ENCODE measurements at places on chromosomes 1 and 21. TPM values are rescaled to one million over a fixed set of nuclear protein-coding genes. Genes with fewer than 3 reads are reported as not detected.

DNA sequence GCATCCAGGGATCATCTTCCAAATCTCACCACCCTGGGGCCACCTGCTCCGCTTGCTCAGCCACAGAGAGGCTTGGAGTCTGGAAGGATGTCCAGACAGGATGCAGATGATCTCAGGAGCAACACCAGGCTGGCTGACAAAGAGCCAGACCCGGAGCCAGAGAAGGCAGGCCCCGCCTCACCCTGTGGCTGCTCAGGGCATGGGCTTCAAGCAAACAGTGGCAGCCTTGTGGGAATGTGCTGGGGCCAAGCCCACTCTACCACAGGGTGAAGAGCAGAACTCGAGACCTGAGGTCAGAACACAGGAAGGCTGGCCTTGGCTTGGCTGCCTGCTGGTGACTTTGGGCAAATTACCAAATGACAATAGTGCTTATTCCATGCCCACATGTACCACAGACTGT lies 45.5 kb downstream of the MRPL37 start:
- peak; percentile 17 for DNase-seq

The SNX7 gene
- 62.8 TPM for total RNA-seq

DNA sequence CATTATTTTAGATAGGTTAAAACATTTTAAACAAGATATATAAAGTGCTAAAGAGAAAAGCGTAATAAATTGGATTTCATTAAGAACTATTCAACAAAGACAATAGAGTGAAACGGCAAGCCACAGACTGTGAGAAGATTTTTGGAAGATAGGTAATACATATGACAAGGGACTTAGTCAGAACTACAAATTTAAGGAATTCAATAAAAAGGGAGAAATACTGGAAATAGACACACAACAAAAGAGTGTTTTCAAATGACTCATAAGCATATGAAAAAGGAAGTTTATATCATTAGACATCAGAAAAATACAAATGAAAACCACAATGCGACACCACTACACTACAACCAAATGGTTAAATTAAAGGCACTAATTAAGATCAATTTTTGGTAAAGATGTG lies 90.5 kb downstream of the GDAP2 start:
- DNase-seq = peak; percentile 86

The SLC37A1 gene
- total RNA-seq = 1.7 TPM

DNA sequence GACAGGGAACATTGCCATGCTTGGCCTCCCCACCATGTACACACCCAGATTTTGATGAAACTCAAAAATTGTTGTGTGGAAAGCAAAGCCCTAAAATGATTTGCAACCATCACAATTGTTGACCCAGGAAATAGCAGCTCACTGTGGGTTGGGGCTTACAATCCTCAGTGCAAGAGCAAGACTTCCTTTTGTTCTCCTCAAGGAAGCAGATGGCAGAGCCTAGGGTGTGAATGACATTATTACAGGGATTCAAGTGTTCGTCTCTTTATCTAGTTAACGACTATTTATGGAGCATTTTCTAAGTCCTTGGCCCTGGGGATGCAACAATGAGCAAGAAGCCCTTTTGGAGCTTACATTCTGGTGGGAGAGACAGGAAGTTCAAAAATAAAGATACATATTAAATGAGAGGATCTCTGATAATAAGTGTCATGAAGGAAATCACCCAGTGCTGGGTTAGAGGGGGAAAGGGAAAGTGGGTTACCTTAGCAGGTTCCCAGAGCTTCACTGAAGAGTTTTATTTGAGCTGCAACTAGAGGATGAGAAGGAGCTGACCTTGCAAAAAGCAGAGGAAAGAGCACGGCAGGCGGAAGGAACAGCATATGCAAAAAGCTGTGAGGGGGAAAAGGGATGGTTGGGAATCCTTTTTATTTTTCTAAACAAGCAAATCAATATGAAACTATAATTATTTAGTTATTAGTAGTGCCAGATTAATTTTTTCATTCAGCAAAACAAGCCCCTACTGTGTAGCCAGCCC lies 38.5 kb upstream of the ID3 start:
- DNase-seq = no peak

GRCh38 chr1:145720556-145720877 lies 1.2 kb downstream of the CD160 start:
- peak; percentile 98 for DNase-seq

- DNase-seq = no peak
Observed at GRCh38 chr1:10676963-10677362, 119.5 kb downstream of the CASZ1 start.

- no peak for DNase-seq
Observed at GRCh38 chr1:168054117-168054516, 82.6 kb downstream of the GPR161 start.

The ABCD3 gene
- 73.5 TPM for total RNA-seq

The CFAP141 gene
- total RNA-seq = not detected

DNA sequence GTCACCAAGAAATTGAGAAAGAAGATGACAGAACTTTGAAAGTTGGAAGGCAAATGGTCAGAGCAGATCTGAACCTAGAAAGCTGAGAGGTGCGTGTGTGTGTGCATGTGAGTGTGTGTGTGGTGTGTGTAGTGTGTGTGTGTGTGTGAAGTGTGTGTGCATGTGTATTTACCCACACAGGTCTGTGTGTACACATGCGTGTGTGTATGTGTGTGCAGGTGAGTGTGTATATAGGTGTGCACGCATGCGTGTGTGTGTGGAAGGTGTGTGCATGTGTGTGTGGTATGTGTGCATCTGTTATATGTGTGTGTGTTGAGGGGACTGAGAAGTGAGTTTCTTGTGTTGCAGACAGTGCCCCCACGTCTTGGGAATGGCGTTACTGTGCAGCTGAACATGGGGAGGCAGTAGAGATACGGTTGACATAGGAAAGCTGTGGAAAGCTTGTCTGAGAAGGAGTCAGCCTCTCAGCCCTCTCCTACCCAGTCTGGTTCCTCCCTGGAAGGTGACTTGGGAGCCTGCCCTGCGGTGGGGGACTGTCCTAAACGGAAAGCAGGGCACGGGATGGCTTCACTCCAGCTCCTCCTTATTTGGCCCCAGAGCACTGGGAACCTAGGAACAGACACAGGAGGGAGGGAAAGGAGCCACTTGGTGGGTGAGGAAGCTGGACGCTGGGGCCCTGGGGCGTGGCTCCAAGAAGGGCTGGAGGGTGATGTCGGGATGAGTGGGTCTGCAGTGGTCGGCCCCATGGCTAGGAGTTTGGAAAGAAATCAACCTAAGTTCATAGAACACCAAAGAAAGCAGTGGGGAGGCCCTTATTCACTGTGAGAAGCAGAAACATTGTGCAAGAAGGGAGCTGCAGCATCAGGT lies 97.2 kb downstream of the PCBP3 start:
- DNase-seq = no peak

The CFAP45 gene
- 0.20 TPM for total RNA-seq

The HAO2 gene
- not detected for total RNA-seq

The AADACL3 gene
- total RNA-seq = not detected

- no peak for DNase-seq
Observed at GRCh38 chr1:87956750-87957149, 628.1 kb downstream of the LMO4 start.

DNA sequence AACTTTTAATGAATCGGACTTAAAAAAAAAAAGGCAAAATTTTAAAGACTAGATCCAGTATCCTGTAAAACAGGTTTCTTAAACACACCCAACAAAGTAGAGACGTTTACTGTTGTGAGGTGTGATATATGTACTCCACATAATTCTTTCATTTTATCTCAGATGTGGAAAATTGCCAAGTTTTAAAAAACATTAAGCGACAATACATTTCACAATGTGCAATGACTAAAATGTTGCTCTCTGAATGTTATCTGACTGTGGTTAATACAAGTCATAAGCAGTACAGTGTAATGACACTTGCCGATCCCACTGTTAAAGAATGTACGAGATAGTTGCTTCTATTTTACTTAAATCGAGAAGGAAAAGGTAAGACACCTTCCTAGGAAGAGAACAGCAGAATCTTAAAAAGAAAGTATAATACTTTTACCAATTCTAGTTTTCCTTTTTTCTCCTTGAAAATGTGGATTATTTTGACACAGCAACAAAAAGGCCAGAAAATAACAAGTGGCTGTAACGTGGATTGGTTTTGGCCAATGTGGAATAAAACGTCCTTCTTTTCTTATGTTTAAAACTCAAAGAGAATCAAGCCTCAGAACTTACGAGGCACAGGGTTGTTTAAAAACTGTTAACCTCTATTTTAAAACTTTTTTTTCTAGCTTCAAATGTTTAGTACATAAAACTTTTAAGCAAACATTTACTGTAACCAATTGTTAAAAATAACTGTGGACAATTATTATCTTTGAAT lies 51.4 kb downstream of the TP53BP2 start:
- DNase-seq = no peak

Measured in M059J (cell line).